Thyroid gland (tissue), 4 donors: ENCODE measurements at places on chromosomes 7 and 10. TPM values are rescaled to one million over a fixed set of nuclear protein-coding genes. Genes with fewer than 3 reads are reported as not detected.

DNA sequence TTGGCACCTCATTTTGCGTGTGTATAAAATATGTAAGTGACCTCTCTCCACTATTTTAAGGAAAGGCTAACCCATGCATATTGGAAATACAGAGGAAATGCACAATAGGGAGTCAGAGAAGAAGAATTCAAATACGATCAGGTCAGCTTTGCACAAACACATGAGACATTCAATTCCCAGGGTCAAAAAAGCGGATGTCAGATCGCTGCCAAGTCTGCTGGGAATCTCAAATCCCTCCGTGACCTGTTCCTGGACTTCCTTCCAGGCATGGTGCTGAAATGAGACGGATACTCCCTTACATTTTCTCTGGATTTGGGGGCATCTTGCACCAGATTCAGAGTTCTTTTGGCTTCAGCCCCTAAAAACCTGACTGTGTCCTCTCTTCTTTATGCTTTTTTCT is 91.9 kb upstream of the PRKCQ start:
- DNase-seq, result no peak

DNA sequence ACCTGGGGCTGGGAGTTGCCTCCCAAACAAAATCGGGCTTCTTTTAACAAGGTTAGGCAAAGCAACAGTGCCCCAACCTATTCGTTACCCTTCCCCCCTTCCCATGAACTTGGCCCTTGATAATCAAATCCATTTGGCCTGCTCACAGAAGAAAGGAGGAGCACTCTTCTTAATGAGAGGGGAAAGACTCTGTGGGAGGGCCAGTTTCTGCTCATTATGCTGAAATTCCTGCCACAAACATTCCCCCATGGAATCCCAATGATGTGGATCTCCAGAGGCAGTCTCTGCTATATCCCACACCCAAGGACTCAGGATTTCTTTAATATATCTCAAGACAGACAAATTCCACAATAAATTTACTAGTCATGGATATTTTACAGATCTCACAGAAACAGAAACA is 43.0 kb downstream of the LSM5 start:
- no peak for DNase-seq

- no peak for DNase-seq
Measured at GRCh38 chr7:17854261-17855047, 85.8 kb downstream of the SNX13 start.

- no peak for DNase-seq
Measured at GRCh38 chr7:130959743-130960207, 225.8 kb upstream of the KLF14 start.

- no peak for DNase-seq
Measured at GRCh38 chr10:54139819-54140428, 661.1 kb downstream of the PCDH15 start.

Gene PRF1
- total RNA-seq, result 1.4 TPM
